ENCODE measurements at places on chromosomes 16 and 17.

DNA sequence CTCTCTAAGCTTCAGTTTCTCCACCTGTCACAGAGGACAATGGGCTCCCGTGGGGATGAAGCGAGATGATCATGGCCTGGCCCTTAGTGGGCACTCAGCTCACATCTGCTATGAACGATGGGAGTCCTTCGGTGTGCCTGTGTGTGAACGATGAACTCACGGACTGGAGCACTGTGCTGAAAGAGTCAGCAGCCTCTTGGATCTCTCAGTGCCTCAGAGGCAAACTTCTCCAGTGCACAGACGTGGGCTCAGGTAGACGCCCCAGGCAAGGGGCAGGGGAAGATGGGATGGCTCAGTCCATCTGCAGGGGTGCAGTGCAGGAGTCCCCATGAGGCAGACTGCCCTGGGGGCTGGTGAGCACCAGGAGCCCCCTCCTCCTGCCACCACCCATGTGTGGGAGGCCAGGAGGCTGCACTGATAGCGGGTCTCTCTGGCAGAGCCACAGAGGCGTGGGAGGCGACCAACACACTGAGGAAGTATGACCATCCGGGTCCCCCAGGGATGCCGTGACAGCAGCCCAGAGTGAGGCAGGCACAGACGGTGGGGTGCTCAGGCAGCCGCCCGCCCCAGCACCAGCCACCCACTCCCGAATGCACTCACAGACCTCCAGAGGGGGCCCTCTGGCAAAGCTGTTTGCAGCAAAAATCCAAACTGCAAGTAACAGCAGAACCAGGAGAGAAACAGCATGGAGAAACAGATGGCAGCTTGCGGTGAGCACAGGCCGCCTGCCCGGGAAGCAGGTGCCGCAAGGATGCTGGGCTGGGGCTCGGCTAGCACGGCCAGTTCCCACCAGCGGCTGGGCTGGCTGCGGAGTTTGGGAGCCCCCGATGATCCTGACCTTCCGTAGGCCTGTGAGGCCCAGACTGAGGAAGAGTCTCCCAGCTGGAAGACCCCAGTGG lies 82.7 kb downstream of the RPH3AL start:
- no peak for DNase-seq

DNA sequence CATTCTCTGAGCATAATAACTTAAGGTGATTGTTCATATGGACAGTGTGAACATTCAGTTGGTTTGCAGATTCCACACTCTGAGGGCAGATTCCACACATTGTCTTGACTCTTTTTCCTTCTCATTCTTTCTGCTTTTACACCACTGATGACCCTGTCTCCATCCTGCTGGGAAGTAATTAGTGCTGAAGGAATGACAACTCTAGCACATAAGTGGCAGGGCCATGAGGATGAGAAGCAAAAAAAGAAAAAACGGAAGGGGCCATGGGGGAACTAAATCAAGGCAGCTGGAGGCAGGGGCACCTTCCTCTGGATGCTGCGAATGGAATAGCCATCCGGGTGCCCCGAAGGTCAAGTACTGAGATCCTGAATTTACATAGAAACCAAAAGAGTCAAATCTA lies 944.0 kb downstream of the KCNJ2 start:
- no peak for DNase-seq

- no peak for DNase-seq
Observed at GRCh38 chr17:40850293-40850972, 16.6 kb downstream of the KRT12 start.

GRCh38 chr16:57606847-57607501 lies 21.5 kb upstream of the ADGRG1 start:
- DNase-seq: no peak

- no peak for DNase-seq
Observed at GRCh38 chr16:72481419-72481818, 309.5 kb upstream of the PMFBP1 start.

DNA sequence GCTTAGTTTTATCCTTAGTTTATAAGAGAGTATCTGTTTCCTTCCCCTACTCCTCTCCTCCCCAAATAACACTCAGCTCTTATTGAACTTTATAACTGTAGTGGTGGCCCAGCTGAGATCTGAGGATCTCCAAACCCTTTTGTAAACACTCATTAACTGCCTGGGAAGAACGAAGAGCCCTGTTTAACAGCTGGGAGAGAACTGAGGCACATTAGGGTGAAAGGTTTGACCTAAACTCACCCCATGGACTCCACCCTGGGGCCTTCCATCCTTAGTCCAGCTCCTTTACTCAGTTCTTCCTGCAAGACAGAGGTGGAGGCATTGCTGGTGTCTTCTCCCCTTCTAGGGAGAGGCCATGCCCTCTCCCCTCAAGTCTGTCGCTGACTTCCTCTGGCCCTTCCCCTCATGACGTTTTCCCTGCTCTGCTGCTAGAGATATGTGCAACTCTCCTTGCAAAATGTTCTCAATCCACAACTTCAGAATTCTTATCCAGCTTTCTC lies 1.2 kb upstream of the RARA start:
- DNase-seq: no peak

DNA sequence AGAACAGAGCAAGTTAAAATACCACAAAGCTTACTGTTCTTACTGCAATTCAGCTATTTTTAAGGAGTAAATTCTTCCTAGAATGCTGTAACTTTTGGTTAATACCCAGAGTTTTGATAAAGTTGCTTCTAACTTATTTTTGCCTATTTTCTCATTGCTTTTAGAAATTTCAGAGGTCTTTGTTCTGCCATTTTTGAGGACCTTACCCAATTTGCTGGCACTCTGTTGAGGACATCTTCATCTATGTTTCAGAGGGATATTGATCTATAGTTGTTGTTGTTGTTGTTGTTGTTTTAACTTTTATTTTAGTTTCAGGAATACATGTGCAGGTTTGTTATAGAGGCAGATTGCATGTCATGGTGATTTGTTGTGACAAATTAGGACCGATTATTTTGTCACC lies 111.0 kb upstream of the NACA2 start:
- DNase-seq: no peak

GRCh38 chr17:77214743-77215142 lies 74.0 kb downstream of the SEC14L1 start:
- no peak for DNase-seq

- no peak for DNase-seq
Observed at GRCh38 chr17:74276051-74276476, 2.0 kb downstream of the DNAI2 start.

GRCh38 chr17:8893621-8894201 lies 26.2 kb upstream of the PIK3R6 start:
- DNase-seq: no peak

GRCh38 chr17:52505601-52506000 lies 347.1 kb upstream of the CA10 start:
- DNase-seq: no peak

DNA sequence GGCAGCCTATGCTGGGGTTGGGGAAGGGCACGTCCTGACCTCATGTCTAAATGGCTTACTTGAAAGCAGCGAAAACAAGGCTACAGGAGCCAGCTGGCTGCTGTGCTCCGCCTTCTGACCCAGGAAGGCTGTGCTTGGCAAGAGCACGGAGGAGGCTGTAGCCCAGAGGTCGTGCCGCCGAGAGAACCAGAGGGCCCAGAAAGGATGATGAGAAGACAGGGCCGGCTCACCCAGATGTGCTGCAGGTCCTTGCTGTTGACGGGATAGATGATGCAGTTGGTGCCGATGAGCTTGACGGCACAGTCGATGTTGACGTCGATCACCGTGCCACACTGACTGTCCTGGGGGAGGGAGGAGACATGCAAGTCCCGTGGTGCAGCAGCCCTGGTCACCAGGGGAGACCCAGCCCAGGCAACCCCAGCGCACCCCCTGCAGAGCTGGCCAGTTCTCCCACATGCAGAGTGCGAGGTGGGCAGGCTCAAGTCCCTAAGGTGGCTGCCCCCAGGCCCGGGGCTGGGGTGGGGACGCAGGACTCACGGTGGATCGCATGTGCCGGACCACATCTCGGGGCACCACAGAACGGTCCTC lies 20.7 kb downstream of the SPHK1 start:
- no peak for DNase-seq

DNA sequence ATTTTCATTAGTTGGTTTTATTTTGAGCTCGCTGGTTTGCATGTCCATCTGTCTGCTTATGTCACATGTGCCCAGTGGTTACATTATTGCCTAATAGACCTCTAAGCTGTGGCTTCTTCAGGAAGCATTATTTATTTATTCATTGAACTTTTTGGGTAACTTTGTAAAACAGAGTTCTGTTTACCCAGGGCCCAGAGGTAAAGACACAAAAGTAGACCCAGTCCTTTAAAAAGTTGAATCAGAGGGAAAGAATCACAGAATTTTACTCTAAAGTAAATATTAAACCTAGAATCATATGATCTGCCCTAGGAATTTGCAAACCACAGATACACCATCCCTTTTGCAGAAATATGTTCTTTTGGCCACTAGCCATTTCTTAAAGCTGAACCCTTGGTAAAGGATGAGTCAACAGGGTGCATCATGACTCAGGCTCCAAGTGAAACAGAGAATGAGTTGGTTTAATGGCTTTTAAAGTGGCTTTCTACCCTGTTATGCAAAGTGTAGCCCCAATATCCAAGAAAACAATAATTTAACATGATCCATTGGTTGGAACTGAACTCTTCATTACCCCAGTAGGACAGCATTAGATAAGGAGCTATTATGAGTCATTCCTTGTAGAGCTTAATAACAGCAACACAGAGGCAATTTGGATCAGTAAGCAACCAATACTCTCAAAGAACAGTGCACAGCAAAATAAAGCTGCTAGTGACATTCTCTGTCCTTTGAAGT lies 236.3 kb downstream of the KCNJ2 start:
- DNase-seq: no peak
